ENCODE measurements at places on chromosomes 13 and 19.

GRCh38 chr13:91520952-91521351 lies 122.5 kb downstream of the GPC5 start:
- DNase-seq, result no peak

- DNase-seq, result no peak
Measured at GRCh38 chr13:39781381-39781780, 125.9 kb downstream of the COG6 start.

DNA sequence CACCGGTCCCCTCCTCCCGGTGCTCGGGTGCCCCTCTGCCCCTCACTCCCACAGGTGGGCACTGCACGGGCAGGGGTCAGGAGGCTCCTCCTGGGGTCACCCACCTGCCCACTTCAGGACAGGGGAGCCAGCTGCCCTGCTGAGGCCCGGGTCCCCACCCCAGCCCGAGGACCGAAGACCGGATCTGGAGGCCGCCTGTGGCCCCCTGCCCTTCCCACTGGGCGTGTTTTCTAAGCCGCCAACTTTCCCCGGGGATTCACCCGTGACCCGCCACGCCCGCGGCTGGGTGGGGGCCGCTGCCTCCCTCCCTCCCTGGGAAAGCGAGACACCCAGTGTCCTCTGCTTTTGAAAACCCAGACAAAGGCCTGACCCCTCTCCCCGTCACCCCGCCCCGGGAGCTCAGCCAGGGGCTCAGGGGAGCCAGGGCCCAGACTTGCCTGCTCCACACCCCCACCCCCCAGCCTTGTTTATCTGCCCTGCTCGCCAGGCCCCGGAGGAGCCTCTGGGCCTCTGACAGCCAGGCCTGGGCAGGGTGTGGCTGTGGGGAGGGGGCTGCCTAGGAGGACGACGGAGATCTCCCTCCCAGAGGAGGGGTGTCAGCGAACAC lies 1.3 kb downstream of the PALM start:
- DNase-seq, result no peak

- no peak for DNase-seq
Measured at GRCh38 chr13:24288870-24289269, 20.5 kb upstream of the C1QTNF9 start.

- no peak for DNase-seq
Measured at GRCh38 chr13:27263438-27263837, 7.2 kb upstream of the RASL11A start.

- no peak for DNase-seq
Measured at GRCh38 chr13:48866249-48866648, 109.5 kb upstream of the FNDC3A start.

- no peak for DNase-seq
Measured at GRCh38 chr13:26037302-26037701, 14.5 kb downstream of the SHISA2 start.
